Stimulated activated CD8-positive, alpha-beta memory T cell treated with anti-CD3 and anti-CD28 coated beads, Interleukin-7, amount 100 ng/mL, for 24 hours (primary cell): ENCODE measurements at places on chromosomes 1 and 21.

DNA sequence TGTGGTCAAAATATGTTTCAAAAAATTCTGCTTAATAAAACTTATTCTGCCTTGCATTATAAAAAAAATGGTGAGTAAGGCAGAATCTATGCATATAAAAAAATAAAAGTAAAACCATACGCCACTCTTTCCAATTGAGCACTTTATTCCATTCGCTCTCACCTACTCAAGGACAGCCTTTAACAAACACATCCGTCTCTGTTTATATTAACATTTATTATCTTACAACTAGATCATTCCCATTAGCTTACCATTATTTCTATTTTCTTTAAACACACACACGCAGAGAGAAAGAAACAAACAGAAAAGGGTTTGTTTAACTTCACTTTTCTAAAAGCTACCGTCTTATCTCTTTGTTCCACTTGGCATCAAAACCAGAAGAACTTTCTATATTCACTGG, 598.9 kb upstream of the CHRM3 start:
- DNase-seq, result no peak

GRCh38 chr21:38631206-38631605, 132.9 kb upstream of the ERG start:
- DNase-seq, result no peak

- DNase-seq, result no peak
Measured at GRCh38 chr1:227763246-227764018, 28.2 kb downstream of the SNAP47 start.

GRCh38 chr1:223455470-223455869, 62.3 kb downstream of the CCDC185 start:
- no peak for DNase-seq

DNA sequence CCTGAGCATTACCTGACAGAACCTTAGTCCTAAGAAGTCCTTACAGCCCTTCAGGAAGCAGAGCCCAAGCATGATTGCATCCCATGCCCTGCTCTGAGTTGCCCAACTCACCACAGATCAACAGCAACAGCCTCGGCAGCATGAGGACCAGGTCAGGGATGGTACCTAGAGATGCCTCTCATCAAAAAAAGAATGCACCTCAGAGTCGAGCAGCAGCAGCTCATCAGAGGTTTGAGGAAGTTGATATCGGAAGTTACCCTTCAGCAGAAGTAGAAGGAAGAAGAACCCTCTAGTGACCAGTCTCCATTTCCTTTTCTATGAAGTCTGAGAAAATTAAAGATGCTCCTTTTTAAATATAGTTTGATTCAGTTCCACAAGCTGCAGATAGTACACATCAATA, at the start of gene FCRL1:
FCRL1 (minus strand) TSS at position 225 of the 400 bp plus-strand sequence; CDS start at position 142, 83 bp downstream.
- no peak for DNase-seq

DNA sequence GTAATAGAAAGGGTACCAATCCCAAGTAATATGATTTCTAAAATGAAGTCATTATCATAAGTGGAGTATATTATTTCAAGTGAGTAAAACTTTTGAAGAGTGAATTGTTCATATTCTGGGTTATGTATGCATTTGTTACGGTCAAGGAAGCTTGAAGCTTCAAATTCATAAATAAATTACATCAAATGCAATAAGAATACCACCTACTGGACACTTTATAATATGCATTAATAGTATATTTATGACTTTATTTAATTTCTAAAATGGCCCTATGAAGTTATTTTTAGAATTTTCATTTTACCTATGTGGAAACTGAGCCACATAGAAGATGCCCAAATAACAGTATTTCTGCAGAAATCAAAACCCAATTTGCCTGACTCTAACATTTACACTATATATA, 260.6 kb downstream of the SMYD3 start:
- no peak for DNase-seq

DNA sequence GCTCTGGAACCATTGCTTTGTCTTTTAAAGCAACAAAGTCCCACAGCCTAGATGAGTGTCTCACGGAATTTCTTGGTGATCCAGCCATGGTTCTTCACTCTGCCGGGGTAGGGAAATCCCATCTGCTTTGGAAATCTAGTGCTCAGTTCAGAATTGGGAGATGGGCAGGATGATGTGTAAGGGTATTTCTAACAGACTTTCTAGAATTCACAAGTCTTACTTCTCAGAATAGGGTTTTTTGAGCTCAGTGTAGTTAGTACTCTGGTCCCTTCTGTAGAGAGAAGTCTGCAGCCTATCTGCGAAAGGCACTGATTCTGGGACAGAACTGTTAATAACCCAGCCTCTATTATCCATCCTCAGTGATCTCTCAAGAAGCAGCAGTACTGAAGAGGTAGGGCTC, 25.3 kb downstream of the GABPA start:
- no peak for DNase-seq

- no peak for DNase-seq
Measured at GRCh38 chr1:156887317-156887716, 6.2 kb upstream of the PEAR1 start.

GRCh38 chr1:98147280-98147679, 226.4 kb upstream of the DPYD start:
- DNase-seq, result no peak

GRCh38 chr21:30444204-30444603, 4.1 kb downstream of the KRTAP15-1 start:
- DNase-seq, result no peak
